ENCODE measurements at places on chromosomes 11 and 22.
A peak's percentile ranks its signal among the peaks of the same experiment; 100 is the strongest.

- DNase-seq: peak; percentile 17
These were observed 39.1 kb downstream of the CASP12 start for GRCh38 chr11:104858882-104859775.

DNA sequence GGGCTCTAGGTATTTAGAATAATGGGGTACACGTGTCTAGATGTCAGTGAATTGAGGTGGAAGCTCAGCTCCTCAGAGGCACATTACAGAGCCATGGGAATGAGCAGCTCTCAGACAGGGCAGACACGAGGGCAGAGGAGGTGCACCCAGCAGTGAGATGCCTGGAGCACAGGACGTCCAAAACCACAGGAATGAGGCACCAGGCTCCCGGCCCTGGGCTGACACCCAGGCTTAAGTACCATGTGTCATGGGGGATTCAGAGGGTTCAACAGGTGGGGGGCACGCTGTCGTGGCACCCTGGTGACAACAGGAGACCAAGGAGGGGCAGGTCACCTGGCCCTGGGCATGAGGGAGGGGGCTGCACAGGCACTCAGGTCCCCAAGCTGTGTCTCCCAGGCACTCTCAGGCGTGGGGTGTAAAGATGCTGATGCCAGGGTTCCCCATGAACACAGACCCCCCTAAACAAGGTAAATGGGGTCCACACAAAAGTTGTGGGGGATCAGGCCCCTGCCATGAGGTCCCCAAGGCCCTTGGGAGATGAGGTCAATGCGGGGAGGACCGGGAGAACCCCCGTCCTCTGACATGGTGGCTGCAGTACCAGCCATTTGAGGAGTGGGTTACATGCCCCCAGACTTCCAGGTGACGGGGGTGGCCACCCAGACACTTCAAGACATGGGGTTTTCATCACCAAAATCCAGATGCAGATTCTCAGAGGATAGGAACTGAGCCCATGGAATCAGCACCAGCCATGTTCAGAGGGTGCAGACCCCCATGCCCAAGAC, 5.6 kb upstream of the SYT8 start:
- no peak for DNase-seq

DNA sequence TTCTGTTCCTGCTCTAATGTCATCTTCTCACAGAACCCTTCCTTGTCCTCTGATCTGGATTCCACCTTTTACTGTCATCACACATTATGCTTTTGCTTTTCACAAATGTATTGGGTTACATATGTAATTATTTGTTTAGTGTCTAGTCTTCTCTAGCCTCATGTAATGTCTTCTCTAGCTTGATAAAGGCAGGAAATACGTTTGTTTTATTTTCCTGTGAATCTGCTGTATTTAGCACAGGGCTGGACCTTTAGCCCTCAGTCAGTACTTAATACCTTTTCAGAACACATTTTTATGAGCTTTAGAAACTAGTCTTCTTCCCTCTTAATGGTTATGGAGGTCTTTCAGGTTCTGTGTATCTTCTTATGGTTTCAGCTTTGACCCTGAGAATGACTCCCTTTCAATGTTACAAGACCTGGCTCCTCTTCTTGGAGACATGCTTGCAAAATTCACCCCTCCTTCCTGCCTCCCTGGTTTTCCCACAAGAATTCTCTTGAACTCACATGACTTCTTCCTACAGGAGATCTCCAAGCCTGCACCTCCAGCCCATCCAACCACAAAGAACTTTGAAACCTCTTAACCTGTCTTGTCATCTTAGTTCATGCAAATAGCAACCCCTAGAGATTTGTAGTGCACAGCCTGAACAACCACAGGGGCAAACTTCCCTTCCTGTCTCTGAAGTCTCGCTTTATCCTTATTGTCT, 132.7 kb upstream of the DDI1 start:
- no peak for DNase-seq

- no peak for DNase-seq
These were observed 29.1 kb upstream of the RELT start for GRCh38 chr11:73347067-73347466.

DNA sequence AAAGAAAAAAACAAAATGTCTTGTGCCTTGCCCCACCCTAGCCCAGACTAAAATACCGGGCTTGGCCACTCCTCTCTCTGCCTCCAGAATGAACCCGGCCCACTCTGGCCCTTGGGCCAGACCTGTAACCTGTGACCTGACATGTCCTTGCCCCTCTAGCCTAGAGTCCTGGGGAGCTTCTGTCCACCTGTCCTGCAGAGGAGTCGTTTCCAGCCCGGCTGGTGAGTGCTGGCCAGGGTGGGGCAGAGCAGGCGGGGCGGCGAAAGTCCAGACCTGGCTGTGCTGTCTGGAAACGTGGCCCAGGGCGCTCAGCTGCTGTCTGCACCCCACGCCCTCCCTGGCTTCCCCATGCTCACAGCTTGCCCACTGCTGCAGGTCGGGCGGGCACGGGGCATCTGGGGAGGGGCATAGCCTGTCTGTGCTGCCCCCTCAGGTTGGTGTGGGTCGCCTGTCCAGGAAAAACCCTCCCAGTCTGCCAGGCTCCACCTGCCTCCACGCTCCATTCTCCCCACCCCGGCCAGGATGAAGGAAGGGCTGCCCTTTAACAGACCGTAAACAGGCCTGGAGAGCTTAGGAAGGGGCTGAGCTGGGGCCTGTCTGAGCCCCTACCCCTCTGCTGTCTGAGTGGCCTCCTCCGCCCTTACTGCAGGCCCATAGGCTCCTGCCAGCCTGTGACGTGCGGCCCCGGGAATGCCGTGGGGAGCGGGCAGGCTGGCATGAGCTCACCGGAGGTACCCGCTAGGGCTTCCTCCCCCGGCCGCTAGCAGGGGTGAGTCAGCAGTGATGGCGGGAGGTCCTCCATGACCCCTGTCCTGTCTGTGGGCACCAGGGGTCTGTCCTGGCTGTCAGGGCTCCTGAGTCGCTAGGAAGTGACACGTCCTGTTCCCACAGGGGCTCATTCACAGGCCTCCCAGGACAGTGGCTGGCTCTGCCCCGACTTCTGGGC, 1.9 kb downstream of the CD151 start:
- DNase-seq: peak; percentile 58

DNA sequence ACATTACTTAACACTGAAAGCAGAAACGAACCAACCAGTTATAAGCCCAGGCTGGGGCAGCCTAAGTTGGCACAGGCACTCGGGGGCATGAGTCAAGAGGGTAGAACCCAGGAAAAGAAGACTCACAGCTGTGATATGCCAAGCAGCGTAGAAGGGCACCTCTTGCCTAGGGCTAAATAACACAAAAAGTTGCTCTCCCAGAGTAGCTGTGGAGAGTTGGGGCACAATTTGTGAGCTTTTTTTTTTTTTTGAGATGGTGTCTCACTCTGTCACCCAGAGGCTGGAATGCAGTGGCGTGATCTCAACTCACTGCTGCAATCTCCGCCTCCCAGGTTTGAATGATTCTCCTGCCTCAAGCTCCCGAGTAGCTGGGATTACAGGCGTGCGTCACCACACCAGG, 8.8 kb downstream of the CLMP start:
- no peak for DNase-seq

- no peak for DNase-seq
These were observed 42.1 kb upstream of the APLNR start for GRCh38 chr11:57279116-57279515.

- DNase-seq: peak; percentile 3
These were observed 40.3 kb downstream of the OSBPL5 start for GRCh38 chr11:3124821-3125220.

DNA sequence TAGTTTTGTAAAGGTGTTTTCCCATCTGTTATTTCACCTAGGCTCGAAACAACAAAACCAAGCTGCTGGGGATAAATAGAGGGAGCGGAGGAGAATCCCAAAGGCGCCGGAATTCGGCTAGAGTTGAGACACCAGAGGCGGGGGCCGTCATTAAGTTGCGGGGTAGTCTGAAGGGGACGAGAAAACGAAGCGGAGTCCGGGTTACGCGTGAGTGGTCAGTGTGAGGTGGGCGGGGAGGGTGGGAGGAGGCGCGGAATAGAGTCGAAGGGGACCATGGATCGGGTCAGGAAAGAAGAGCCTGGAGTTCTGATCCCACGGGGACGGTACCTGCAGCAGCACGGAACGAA, 361 bp downstream of the SRPRA start:
- DNase-seq: no peak

DNA sequence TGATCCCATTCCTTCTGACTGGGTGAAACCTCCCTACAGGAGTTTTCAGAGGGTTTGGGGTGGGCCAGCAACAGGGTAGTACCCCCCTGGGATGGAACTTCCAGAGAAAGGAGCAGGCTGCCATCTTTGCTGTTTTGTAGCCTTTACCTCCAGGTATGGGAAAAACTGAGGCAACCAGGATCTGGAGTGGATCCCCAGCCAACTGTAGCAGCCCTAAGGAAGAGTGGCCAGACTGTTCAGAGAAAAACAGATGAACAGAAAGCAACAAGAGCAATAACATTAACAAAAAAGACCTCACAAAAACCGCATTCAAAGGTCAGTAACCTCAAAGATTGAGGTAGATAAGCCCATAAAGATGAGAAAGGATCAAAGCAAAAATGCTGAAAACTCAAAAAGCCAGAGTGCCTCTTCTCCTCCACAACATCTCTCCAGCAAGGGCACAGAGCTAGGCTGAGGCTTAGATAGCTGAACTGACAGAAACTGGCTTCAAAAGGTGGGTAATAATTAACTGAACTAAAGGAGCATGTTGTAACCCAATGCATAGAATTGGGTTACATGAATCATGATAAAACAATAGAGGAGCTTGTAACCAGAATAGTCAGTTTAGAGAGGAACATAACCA, 1288.6 kb upstream of the CNTN5 start:
- no peak for DNase-seq

DNA sequence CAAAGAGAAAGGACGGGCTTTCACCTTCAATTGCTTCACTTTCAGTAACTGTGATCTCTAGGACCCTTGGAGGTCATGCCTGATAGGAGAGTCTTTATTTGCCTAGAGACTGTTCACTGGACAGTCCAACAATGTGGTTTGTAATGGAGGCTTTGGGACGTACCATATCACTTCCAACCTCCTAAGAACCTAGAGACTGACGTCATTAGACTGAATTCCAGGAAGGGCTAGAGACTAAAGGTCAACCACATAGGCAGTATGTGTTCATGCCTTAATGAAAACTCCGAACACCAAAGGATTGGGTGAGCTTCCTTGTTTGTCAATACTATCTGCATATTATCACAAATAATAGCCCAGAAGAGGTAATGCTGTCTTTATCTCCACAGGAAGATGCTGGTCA, 53.7 kb upstream of the CNTN5 start:
- DNase-seq: no peak

GRCh38 chr11:16167706-16168487, 188.4 kb downstream of the SOX6 start:
- no peak for DNase-seq

DNA sequence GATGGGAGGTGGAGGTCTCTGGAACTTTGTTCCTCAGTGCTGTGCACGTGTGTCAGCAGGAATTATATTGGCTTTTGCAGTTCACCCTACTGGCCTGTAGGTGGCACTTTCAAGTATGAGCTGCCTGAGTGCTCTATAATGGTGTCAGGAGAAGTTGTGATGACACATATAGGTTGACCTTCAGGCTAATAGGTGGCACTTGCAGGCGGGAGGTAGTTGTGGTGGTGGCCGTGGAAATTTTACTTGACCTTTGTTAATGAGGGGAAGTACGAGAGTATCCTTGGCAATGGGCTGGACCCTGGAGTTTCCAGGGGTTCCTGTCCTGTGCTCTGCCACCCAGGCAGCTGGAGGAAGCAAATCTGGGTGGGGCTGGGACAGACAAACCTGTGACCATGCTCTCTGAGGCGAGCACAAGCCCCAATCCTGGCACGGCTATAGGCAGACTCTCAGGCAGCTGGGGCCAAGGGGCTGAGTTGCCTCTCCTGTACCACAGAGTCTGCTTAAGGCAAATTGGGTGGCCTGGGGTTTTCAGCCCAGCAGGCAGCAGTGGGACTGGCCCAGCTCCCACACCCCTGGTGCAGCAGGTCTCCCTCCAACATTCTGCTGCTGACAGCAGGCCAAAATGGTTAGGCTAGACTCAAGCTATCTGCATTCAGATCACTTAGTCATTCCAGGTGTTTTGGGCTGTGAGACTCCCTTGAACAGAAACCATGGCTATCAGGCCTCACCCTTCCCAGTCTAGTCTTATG, 147.5 kb upstream of the CTSC start:
- peak; percentile 33 for DNase-seq

- no peak for DNase-seq
These were observed 658.0 kb downstream of the DLG2 start for GRCh38 chr11:84969103-84969502.

- DNase-seq: no peak
These were observed 249.1 kb upstream of the TBCEL start for GRCh38 chr11:120774591-120775386.

GRCh38 chr22:30314915-30315314, 11.8 kb downstream of the TBC1D10A start:
- DNase-seq: peak; percentile 61

DNA sequence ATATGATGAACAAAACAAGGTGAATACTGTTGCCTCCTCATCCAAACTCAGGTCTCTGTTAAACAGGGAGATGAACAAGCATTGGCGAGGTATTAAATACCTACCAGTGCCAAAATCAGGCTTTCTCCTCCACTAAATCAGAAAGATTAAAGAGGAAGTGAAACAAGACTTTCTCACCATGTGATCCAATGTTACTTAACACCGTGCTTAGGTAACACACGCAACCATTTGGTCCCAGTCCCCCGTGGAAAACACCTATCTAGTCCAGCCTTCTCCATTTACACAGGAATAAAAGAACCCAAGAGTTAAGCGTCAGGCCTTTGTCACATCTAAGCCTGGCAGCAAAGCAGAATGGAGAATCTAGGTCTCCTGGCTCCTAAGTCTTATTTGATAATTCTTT, 34.5 kb downstream of the TENM4 start:
- DNase-seq: no peak

GRCh38 chr22:23256986-23257888, 76.9 kb downstream of the BCR start:
- DNase-seq: no peak

GRCh38 chr11:72918851-72919250, 104.6 kb downstream of the ATG16L2 start:
- DNase-seq: no peak

DNA sequence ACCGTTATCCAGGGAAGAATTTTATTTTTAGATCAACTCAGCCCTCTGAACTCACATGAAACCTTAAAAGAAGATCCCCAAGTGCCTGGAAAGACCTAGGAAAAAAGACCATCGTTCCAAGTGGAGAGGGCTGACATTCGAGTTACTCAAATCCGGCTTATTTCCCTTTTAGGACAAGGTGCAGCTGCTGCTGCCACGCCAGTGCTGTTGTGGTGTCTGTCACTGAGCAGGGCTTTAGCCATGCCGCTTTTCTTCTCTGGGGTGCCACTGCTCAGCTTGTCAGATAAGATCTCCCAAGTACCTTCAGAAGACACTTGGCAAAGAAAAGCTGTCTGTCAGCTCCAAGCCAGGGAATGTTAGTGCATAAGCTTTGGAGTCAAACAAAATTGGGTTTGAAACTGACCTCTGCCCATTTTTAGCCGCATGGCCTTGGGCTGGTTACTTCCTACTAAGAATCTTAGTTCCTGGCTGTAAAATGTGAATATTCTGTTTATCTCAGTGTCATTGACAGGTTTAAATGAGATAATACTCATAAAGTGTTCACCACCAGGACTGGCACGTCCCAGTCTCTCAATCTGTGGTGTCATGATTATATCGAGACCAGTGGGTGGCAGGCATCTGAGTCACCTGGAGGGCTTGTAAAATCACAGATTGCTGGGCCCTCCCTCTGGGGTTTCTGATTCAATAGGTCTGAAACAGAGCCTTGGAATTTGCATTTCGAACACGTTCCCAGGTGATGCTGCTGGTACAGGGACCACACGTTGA, 117.5 kb downstream of the PKNOX2 start:
- no peak for DNase-seq

All from CD4-positive, alpha-beta T cell treated with Interleukin-15 for 1 hour (primary cell).